ENCODE measurements at places on chromosomes 1 and 21. TPM values are rescaled to one million over a fixed set of nuclear protein-coding genes. Genes with fewer than 3 reads are reported as not detected.

The SGIP1 gene
- total RNA-seq, result 51.8 TPM

The PAQR6 gene
- 0.81 TPM for total RNA-seq

The FPGT gene
- 16.4 TPM for total RNA-seq

The OR2T34 gene
- total RNA-seq, result not detected

The PLPPR5 gene
- total RNA-seq, result not detected

The GUCA2A gene
- not detected for total RNA-seq

The C1orf50 gene
- total RNA-seq, result 8.5 TPM

The NEXN gene
- 81.9 TPM for total RNA-seq

The C1QA gene
- total RNA-seq, result 249 TPM

The SRM gene
- 71.2 TPM for total RNA-seq

The OR2AK2 gene
- not detected for total RNA-seq

The ZNF683 gene
- total RNA-seq, result 0.24 TPM

The RPL11 gene
- 707 TPM for total RNA-seq

The CELA2B gene
- total RNA-seq, result 0.57 TPM

The SLC5A9 gene
- total RNA-seq, result 0.51 TPM

The SPATA46 gene
- total RNA-seq, result not detected

The CRP gene
- total RNA-seq, result 0.32 TPM

The TMOD4 gene
- not detected for total RNA-seq

The YBEY gene
- 11.3 TPM for total RNA-seq

The INAVA gene
- 0.36 TPM for total RNA-seq

The ADGRB2 gene
- total RNA-seq, result 1.8 TPM

The ERMAP gene
- 7.1 TPM for total RNA-seq

The SELL gene
- 10.3 TPM for total RNA-seq

The CHRM3 gene
- 4.0 TPM for total RNA-seq

The C1orf53 gene
- total RNA-seq, result 0.81 TPM

The PDE9A gene
- total RNA-seq, result 3.8 TPM

The SFN gene
- 3.7 TPM for total RNA-seq

The NBPF11 gene
- 8.8 TPM for total RNA-seq

The RASSF5 gene
- 18.2 TPM for total RNA-seq

The ERICH3 gene
- total RNA-seq, result 0.42 TPM

The RTCA gene
- 22.3 TPM for total RNA-seq

The LCE1A gene
- not detected for total RNA-seq
